ENCODE measurements at places on chromosomes 16 and 17.

- DNase-seq = peak; percentile 95
- peaks cover 33% of the 10 kb centered on the region for H3K4me1 ChIP-seq
Measured at GRCh38 chr17:75131278-75132017, at the start of gene NT5C. Gene NT5C, minus strand, starts transcription at chr17:75131742. Its CDS starts 35 bp downstream, at chr17:75131707.

GRCh38 chr17:17440938-17441675 is 35.7 kb upstream of the MED9 start:
- peak overlapping the region; percentile 67 for H3K27ac ChIP-seq
- no peak for DNase-seq
- H3K4me3 ChIP-seq = no peak overlapping the region
- H3K36me3 ChIP-seq = no peaks in the 10 kb centered on the region

- H3K27me3 ChIP-seq = no peaks in the 10 kb centered on the region
- H3K4me3 ChIP-seq = no peak overlapping the region
- DNase-seq = peak; percentile 56
- H3K36me3 ChIP-seq = no peaks in the 10 kb centered on the region
- H3K4me1 ChIP-seq = no peaks in the 10 kb centered on the region
Measured at GRCh38 chr16:57844416-57845030, 42.2 kb upstream of the KIFC3 start.

DNA sequence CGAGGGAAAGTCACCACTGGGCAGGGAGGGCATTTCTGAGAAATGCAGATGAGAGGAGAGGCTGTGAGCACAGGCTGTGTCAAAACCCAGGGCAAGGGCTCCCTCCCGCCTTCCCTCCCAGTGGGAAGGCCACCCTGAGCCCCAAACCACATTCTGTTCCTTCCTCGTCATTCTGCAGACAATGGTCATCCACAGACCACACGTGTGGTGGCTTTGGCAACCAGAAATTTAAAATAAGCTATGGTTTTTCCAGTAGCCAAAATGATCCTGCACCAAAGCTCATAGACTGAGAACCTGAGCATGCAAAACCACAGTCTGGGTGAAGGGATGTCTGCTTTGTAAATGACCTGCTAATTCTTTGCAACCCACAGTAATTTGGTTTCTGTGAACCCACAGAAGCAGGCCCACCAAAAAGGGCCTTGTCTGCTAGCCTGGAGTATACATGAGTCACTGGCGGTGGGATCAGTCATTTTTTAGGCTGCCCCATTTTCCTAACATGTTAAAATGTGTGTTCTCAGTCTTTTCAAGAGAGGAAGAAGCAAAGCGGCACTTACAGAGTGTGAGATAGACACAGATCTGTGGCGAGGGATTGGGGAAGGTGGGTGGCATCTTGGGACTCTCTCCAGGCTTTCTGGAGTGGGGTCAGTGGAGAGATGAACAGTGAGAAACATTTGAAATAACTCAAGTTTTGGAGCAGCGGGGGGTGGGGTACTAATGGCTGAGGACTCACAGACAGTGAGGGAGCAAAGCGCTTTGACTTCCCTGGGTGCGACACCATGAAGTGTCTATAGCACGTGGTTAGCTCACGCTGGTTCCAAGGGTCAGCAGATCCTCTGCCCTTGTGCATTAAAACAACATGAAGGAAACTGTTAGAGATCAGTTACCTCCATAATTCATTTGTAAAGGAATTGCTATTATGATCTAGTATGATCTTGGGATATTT is 20.5 kb downstream of the GRB7 start:
- H3K36me3 ChIP-seq = peaks cover 9% of the 10 kb centered on the region
- peak overlapping the region; percentile 16 for H3K27ac ChIP-seq
- peaks cover 97% of the 10 kb centered on the region for H3K4me1 ChIP-seq
- no peaks in the 10 kb centered on the region for H3K27me3 ChIP-seq
- no peak overlapping the region for H3K4me3 ChIP-seq

DNA sequence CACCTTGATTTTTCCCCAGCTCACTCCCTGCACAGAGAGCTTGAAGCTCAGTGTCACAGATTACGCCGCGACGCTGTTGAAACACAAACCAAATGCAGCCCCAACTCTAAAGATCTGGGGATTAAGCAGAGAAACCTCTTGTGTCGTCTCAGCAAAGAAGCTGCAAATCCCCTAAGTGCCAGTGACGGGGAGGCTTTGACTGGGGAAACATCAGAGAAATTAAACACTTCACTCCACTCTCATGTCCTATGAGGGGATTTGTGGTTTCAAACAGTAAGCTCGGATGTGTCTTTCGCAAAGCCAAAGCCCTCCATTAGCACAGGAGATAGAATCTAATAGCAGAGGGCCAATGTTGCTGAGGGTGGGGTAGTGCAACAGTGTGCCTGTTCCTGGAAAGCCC is 233.7 kb downstream of the HS3ST4 start:
- H3K4me3 ChIP-seq = no peak overlapping the region
- H3K4me1 ChIP-seq = no peaks in the 10 kb centered on the region
- H3K36me3 ChIP-seq = no peaks in the 10 kb centered on the region

- peak; percentile 8 for DNase-seq
- H3K4me1 ChIP-seq = peaks cover 64% of the 10 kb centered on the region
- H3K4me3 ChIP-seq = peak overlapping the region; percentile 80
- peaks cover 28% of the 10 kb centered on the region for H3K36me3 ChIP-seq
Measured at GRCh38 chr16:30697264-30698138, 1.5 kb upstream of the SRCAP start.

DNA sequence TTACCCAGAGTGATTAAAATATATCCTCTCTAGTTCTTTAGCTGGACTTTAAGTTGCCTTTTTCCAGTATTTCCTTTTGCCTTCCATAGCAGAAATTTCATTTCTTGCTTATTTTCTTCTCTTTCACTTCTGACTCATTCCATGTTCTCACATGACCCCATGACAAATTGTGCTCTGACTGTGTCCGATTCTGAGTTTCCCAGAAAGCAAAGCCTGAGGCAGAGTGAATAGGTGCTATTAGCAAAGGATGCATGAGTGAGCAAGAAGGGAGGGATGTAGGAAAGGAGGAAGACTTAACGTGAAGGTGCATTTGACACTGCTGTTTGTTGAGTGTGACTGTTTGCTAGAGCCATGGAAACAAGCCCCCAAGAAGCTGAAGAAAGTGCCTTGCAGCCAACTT is 82.6 kb upstream of the CNTNAP4 start:
- H3K4me1 ChIP-seq = no peaks in the 10 kb centered on the region
- no peak for DNase-seq
- H3K27me3 ChIP-seq = no peaks in the 10 kb centered on the region
- no peak overlapping the region for H3K27ac ChIP-seq
- no peak overlapping the region for H3K4me3 ChIP-seq

DNA sequence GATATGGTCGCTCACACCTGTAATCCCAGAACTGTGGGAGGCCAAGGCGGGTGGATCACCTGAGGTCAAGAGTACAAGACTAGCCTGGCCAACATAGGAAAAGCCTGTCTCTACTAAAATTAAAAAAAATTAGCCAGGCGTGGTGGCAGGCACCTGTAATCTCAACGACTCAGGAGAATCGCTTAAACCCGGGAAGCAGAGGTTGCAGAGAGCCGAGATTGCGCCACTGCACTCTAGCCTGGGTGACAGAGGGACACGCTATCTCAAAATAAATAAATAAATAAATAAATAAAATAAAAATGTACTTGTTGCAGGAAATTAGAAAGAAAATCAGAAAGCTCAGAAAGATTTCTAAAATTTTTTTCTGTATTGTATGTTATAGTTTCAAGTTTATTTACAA is 113.9 kb downstream of the LITAF start:
- no peaks in the 10 kb centered on the region for H3K36me3 ChIP-seq
- no peaks in the 10 kb centered on the region for H3K4me1 ChIP-seq
- no peaks in the 10 kb centered on the region for H3K27me3 ChIP-seq

DNA sequence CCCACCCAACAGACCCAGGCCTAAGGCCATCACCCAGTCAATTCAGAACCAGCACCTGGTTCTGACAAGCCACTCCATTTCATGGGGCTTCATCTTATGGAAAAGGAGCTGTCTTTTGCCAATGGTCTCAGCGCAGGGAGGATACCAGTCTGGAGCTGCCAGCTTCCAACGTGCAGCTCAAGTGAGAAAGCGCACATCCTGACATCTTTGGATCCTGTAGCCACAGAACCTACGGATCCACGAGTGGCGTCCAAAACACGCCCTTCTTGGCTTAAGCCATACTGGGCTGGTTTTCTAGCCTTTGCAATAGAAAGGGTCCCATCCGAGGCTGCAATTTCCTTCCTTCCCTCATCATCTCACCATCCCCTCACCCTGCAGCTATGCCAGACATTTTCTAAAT is 101.8 kb downstream of the GAS7 start:
- DNase-seq = no peak
- H3K27me3 ChIP-seq = no peaks in the 10 kb centered on the region
- H3K27ac ChIP-seq = no peak overlapping the region
- no peaks in the 10 kb centered on the region for H3K36me3 ChIP-seq
